MG63 (cell line): ENCODE measurements at places on chromosomes 12 and 14. TPM values are rescaled to one million over a fixed set of nuclear protein-coding genes. Genes with fewer than 3 reads are reported as not detected.

DNA sequence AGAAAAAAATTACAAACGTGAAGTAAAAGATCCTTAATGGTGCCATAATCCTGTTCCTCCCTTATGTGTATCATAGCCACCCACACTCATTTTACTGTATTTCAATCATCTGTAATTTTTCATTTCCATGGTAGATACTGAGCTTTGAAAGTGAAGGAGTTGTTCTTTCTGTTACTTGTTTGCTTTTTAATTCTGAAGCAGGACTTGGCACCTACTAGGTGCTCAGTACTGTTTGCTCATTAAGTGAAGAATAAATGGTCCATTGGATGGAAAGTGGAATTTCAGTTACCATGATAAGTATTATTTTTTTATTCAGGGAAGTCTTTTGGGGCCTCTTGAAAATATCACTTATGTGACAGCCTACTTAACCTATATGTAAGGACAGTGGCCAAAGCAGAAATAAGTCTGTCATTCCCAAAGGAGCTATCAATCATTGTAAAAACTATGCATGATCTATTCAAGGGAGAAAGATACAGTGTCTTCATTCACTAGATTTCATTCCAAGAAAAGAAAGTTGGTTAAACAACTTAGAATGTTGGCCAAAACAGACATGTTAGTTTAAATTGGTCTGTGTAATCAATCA lies 1244.4 kb upstream of the SEL1L start:
- no peak for DNase-seq

- DNase-seq, result peak; percentile 85
These were observed 57.2 kb upstream of the AEBP2 start for GRCh38 chr12:19382111-19382526.

GRCh38 chr14:92585981-92586937 lies 72.7 kb downstream of the RIN3 start:
- DNase-seq, result peak; percentile 29

DNA sequence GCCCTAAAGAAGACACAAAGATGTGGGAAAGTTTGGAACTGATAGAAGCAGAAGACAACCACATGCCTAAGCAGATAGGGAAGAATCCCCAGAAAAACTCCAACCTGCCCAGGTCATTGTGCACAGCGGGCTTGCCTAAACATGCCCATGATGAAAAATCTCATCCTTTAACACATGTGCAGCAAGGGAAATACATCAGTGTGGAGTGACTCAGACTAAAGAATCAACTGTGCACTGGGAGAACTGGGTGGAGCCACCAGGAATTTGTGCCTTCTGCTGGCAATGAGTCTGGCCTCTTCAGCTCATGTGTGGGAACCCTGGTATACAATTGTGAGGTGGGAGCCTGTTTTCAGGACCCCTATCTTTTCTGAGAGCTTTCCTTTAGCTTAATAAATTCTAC lies 398.5 kb downstream of the FSCB start:
- DNase-seq, result no peak

DNA sequence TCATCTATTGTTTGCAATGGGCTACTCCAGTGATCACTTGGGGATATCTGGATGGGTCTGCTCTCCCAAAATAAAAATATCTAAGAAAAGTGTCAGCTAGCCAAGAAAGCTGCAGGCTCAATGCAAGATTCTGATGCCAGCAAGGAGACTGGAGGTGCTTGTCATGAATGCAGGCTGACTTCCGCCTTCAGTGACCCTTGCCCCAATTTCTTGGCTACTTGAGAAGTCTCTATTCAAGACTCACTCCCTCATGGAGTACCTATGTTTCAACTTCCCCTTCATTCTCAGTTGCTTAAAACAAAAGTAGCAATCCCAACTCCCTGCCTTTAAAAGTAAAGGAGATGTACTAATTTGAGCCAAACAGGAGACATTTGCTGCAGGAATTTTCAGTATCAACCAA lies 123.9 kb downstream of the GPR65 start:
- DNase-seq, result peak; percentile 34

- no peak for DNase-seq
These were observed 41.7 kb upstream of the LTA4H start for GRCh38 chr12:96077081-96077480.

- no peak for DNase-seq
These were observed 123.7 kb upstream of the GARIN6 start for GRCh38 chr12:99523853-99524252.

GRCh38 chr12:9701380-9702154 lies 31.3 kb downstream of the CLECL1 start:
- DNase-seq, result no peak

- DNase-seq, result no peak
These were observed 198.3 kb upstream of the PDZRN4 start for GRCh38 chr12:40989785-40990184.

KLRB1 gene
- not detected in 2 replicates for total RNA-seq

DLGAP5 gene
- total RNA-seq, result 27.6 and 41.4 TPM in 2 replicates

TRHDE gene
- total RNA-seq, result 0.22 and 5.0 TPM in 2 replicates

KLRF2 gene
- total RNA-seq, result not detected in 2 replicates

KRT2 gene
- total RNA-seq, result not detected in 2 replicates

OVCH1 gene
- not detected in 2 replicates for total RNA-seq

PIK3C2G gene
- not detected in 2 replicates for total RNA-seq

CLEC7A gene
- total RNA-seq, result not detected in 2 replicates
